ENCODE measurements at places on chromosomes 1 and 21. TPM values are rescaled to one million over a fixed set of nuclear protein-coding genes. Genes with fewer than 3 reads are reported as not detected.
A peak's percentile ranks its signal among the peaks of the same experiment; 100 is the strongest.

- DNase-seq: no peak
- no peaks in the 10 kb centered on the region for H3K27me3 ChIP-seq
- H3K4me1 ChIP-seq: no peaks in the 10 kb centered on the region
Measured at GRCh38 chr1:196777603-196778002, 3.0 kb downstream of the CFHR3 start.

DNA sequence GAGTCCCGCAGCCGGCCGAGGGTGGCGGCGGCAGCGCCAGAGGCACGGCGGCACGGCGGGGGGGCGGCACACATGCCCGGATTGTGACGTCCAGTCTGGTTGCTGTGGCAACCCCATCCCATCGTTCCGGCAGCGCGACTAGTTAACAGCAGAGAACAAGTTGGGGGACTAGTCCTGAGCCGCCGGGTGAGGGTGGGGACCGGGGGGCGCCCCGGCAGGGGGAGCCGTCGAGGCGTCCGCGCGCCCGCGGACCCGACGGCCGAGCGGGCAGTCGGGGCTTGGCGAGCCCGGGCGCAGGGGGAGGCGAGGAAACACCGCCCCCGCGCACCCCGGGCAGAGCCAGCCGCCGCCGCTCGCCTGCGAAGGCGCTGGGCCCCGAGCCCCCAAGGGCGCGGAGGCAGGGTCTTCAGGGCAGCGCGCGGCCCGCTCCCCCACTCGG is at the start of gene CHD5:
Gene CHD5, minus strand, starts transcription at position 54 of the 439 bp plus-strand sequence. CDS start 298 bp downstream, outside the sequence.
- H3K27me3 ChIP-seq: peaks cover 36% of the 10 kb centered on the region
- H3K36me3 ChIP-seq: peaks cover 8% of the 10 kb centered on the region
- H3K27ac ChIP-seq: no peak within 1 kb of the TSS
- no peak within 1 kb of the TSS for H3K4me3 ChIP-seq
- peak; percentile 26 for DNase-seq

GRCh38 chr1:186790101-186790500 is 38.6 kb upstream of the PLA2G4A start:
- H3K36me3 ChIP-seq: no peaks in the 10 kb centered on the region

DNA sequence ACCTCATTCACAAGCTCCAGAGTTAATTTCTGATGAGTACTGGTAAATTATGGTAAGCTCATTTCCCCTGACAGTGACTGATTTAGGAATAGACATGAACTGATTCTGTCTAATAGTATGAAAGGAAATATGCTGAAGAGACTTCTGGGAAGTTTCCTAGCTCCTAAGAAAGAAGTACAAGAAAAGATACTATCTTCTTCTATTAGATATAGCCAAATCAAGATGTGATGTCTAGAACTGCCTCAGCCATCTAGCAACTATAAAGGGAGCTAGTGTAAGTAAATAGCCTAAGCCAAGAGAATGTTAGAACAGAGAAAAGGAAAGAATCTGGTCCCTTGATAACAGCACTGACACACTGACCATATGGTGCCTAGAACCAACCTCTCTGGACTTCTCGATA is 10.7 kb upstream of the PHTF1 start:
- H3K36me3 ChIP-seq: peaks cover 28% of the 10 kb centered on the region
- no peak for DNase-seq
- H3K27me3 ChIP-seq: no peaks in the 10 kb centered on the region
- no peak overlapping the region for H3K27ac ChIP-seq

- H3K4me1 ChIP-seq: peaks cover 18% of the 10 kb centered on the region
- peaks cover 23% of the 10 kb centered on the region for H3K27me3 ChIP-seq
- no peak for DNase-seq
- H3K27ac ChIP-seq: no peak overlapping the region
Measured at GRCh38 chr1:234149217-234149616, 224.0 kb upstream of the COA6 start.

RBM11 gene
- 5.1 TPM for total RNA-seq

TMEM234 gene
- 8.2 TPM for total RNA-seq

DNA sequence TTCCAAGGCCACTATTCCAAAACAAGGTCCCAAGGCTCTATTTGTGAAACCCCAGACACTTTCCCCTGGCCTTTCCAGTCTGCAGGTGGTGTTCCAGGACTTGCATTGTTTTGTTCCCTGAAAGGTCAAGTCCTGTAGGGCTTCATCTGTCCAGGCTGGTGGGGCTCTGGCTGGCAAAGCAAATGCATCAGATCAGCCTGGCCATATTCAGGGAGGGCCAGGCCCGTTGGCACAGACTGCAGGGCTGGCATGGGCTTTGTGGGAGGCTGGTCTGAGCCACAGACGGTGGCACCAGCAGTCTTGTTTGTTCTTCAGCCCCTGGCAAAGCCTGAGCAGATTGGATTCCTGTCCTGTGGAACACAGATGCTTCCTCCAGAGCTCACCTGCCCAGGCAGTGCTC is 93.0 kb downstream of the SPATA46 start:
- DNase-seq: no peak
- no peaks in the 10 kb centered on the region for H3K36me3 ChIP-seq
- H3K27me3 ChIP-seq: peaks cover 28% of the 10 kb centered on the region
- no peaks in the 10 kb centered on the region for H3K4me1 ChIP-seq
- no peak overlapping the region for H3K4me3 ChIP-seq

TGFBR3 gene
- 4.5 TPM for total RNA-seq

- H3K36me3 ChIP-seq: no peaks in the 10 kb centered on the region
- H3K27me3 ChIP-seq: peaks cover 12% of the 10 kb centered on the region
- H3K27ac ChIP-seq: no peak overlapping the region
- H3K4me1 ChIP-seq: peaks cover 2% of the 10 kb centered on the region
- DNase-seq: peak; percentile 27
Measured at GRCh38 chr1:240190881-240191401, 99.3 kb downstream of the FMN2 start.

ALG6 gene
- 16.3 TPM for total RNA-seq

GRCh38 chr1:82517586-82517985 is 716.9 kb downstream of the ADGRL2 start:
- no peaks in the 10 kb centered on the region for H3K36me3 ChIP-seq
- H3K4me1 ChIP-seq: no peaks in the 10 kb centered on the region
- H3K27ac ChIP-seq: no peak overlapping the region
- no peaks in the 10 kb centered on the region for H3K27me3 ChIP-seq

GRCh38 chr1:27552911-27553420 is 51.0 kb downstream of the AHDC1 start:
- no peaks in the 10 kb centered on the region for H3K27me3 ChIP-seq
- no peak for DNase-seq
- H3K27ac ChIP-seq: no peak overlapping the region
- no peak overlapping the region for H3K4me3 ChIP-seq
- H3K4me1 ChIP-seq: peaks cover 21% of the 10 kb centered on the region

LHX4 gene
- total RNA-seq: not detected

HSD11B1 gene
- 5.7 TPM for total RNA-seq

DNA sequence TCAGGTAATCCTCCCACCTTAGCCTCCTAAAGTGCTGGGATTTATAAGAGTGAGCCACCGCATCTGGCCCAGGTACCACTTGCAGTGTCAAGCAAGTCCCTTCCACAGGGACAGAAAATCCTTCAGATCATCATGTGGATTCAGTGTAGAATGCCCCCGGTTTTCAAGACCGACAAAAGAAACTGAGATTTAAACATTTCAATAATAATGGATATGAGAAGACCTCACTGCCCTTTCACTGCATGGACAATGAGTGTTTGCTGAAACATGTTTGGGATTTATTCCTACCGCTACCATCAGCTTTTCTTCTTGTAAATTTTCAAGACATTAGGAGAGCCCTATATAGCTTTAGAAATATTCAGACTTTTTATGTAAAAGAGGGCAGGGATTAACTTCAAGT is 41.5 kb downstream of the HTR6 start:
- H3K4me3 ChIP-seq: no peak overlapping the region
- H3K27me3 ChIP-seq: no peaks in the 10 kb centered on the region
- H3K4me1 ChIP-seq: peaks cover 29% of the 10 kb centered on the region

SH2D1B gene
- not detected for total RNA-seq

SORT1 gene
- total RNA-seq: 0.55 TPM

- no peak overlapping the region for H3K4me3 ChIP-seq
- peaks cover 30% of the 10 kb centered on the region for H3K4me1 ChIP-seq
- peaks cover 7% of the 10 kb centered on the region for H3K27me3 ChIP-seq
- DNase-seq: no peak
- H3K36me3 ChIP-seq: no peaks in the 10 kb centered on the region
Measured at GRCh38 chr1:214400131-214400530, 119.2 kb downstream of the SMYD2 start.

- no peaks in the 10 kb centered on the region for H3K36me3 ChIP-seq
- H3K4me3 ChIP-seq: no peak overlapping the region
- DNase-seq: no peak
Measured at GRCh38 chr1:13674377-13674776, 25.6 kb upstream of the PRDM2 start.

- H3K36me3 ChIP-seq: no peaks in the 10 kb centered on the region
- H3K4me3 ChIP-seq: no peak overlapping the region
- no peak overlapping the region for H3K27ac ChIP-seq
- peaks cover 9% of the 10 kb centered on the region for H3K27me3 ChIP-seq
Measured at GRCh38 chr1:208058267-208058666, 147.3 kb upstream of the CD34 start.

DNA sequence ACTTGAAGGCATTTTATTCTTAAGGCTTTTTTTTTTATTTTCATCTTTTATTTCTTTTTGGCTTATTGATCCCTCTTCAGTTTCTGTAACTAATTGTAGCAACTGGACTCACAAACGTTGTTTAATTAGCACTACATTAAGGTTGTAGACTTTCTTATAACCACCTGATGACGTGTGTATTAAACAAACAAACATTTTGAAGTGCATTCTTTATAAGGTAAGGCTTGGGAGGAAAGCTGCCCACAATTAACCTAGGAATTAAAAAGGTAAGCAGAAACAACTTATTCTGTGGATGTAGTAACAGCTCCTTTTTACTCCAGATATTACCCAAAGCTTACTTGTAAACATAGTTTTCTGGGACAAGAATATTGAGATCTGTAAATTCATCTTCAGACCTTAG is 55.0 kb downstream of the CAMSAP2 start:
- H3K4me3 ChIP-seq: no peak overlapping the region
- no peaks in the 10 kb centered on the region for H3K4me1 ChIP-seq
- no peak for DNase-seq
- no peak overlapping the region for H3K27ac ChIP-seq
- no peaks in the 10 kb centered on the region for H3K36me3 ChIP-seq

DNA sequence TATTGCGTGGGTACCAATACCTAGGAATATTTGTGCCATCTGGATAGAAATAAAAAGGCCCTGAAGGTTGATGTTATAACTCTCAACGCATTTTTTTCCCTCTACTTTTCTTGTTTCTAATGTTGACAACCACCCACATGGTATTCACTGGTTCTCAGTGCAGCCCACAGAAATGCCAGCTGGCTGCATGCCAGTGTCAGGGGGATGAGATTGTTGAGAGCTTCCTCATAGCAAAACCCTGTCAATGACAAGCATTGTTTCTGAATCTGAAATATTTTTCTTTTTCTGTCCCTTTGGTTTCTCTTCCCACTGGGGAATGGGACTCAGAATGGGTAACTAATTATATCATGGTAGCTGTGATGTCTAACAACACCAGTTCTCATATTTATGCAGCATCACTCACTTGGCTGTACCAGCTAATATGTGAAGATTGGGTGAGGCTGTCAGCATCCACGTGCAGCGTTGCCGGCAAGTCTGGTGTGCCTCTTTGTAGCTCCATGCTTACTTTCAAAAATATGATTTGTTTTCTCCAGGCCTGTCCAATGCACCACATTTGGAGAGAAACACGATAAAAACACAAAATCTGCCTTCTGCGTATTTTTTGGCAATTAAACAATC is 284.6 kb downstream of the PTBP2 start:
- H3K4me1 ChIP-seq: no peaks in the 10 kb centered on the region
- no peak for DNase-seq
- no peak overlapping the region for H3K4me3 ChIP-seq
- no peaks in the 10 kb centered on the region for H3K36me3 ChIP-seq

- H3K27me3 ChIP-seq: peaks cover 2% of the 10 kb centered on the region
- H3K27ac ChIP-seq: no peak overlapping the region
- no peak for DNase-seq
- H3K4me3 ChIP-seq: no peak overlapping the region
- H3K4me1 ChIP-seq: no peaks in the 10 kb centered on the region
Measured at GRCh38 chr1:162674034-162674608, 41.9 kb downstream of the DDR2 start.

GRCh38 chr1:227788271-227789083 is 27.0 kb upstream of the PRSS38 start:
- H3K4me3 ChIP-seq: peak overlapping the region; percentile 69
- H3K27ac ChIP-seq: no peak overlapping the region
- no peaks in the 10 kb centered on the region for H3K36me3 ChIP-seq
- no peaks in the 10 kb centered on the region for H3K27me3 ChIP-seq
